Stimulated activated CD4-positive, alpha-beta T cell treated with anti-CD3 and anti-CD28 coated beads, Interleukin-15, amount 100 ng/mL, for 48 hours (primary cell): ENCODE measurements at places on chromosomes 7 and 10.

DNA sequence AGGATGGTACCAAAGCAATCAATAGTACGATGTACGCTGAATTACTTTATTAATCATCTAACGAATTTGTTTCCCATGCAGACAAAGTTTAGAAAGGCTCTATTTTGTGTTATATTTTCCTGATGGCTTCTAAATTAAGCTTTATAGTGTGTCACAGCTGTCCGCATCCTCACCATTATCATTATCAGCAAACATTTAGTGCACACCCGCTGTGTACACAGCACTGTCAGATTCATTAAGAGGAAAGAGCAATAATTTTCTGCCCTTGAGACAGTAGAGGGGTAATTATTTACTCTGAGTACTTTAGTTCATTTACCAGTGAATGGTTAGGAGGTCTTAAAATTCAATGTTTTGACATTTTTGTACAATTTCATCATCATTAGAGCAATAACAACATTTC is 233.3 kb upstream of the PTPRZ1 start:
- no peak for DNase-seq

DNA sequence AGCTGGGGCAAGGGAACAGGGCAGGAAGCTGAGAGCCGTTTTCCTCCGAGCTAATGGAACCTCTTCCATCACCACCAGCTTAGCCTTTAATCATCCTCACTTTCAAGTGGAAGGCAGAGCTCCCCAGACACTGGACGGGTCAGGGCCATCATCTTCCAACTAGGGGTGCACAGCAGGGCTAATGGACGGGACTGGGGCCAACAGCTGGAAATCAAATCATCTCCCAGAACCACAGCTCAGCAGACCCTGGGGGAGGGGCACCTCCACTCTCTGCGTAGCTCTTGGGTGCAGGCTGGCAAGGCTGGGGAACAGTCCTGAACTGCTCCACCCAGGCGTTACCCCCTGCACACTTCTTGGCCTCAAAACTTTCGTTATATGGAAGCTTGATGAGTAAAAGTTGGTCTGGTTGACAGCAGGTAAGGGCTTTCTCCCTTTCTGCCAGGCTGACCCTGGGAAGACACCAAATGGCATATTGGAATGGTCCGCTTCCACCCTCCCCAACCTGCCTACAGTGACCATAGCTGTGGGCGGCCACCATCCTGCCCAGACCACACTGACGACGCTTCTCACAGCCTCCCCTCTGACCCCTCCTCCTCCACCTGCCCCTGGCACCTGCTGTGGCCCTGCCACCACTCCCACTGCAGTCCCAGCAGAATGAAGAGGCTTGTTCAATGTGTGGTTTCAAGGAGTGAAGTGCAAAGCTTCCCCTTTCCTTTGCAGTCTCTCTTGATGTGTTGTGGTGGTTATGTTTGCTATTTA is 51.7 kb upstream of the RET start:
- DNase-seq = no peak

- no peak for DNase-seq
Observed at GRCh38 chr7:131071786-131072504, 255.7 kb upstream of the MKLN1 start.

DNA sequence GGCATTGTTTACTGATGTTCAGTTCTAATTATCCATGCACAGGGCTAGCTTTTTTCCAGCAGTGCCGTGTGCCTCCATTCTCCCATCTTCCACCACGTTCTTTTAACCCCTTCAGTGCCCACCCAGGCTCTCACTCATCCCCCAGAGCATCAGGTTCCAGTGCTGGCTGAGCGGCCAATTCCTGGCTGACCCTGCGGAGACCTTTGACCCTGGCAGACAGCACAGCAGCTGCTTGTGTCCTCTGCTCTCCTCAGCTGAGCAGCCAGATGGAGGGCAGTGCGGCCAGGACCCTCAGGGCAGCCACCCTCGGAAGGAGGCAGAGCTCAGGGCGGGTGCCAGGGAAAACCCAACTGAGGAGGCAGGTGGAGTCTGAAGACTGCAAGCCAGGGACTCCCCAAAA is 48.4 kb downstream of the ZNF503 start:
- no peak for DNase-seq

DNA sequence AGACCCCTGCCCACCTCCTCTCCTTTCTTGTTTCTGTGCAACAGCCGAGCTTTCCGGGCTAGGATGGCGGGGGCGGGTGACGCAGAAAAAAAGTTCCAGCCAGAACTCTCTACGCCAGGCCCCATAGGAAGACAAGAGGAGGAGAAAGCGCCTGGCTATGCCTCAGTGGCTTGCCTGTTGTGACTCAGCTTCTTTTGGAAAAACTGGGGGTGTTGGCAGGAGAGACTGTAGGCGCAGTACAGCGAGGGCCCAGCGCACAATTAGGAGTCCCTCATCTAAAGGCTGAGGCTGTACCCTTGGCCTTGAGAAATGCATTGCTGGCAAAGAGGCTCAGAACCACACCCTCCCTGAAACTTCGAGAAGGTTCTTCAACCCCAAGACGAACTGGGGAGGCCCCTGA is 28.0 kb upstream of the KPNA7 start:
- no peak for DNase-seq

GRCh38 chr10:110415809-110416208 is 81.9 kb upstream of the DUSP5 start:
- no peak for DNase-seq

GRCh38 chr10:110067960-110068770 is 60.4 kb downstream of the ADD3 start:
- peak; percentile 27 for DNase-seq

DNA sequence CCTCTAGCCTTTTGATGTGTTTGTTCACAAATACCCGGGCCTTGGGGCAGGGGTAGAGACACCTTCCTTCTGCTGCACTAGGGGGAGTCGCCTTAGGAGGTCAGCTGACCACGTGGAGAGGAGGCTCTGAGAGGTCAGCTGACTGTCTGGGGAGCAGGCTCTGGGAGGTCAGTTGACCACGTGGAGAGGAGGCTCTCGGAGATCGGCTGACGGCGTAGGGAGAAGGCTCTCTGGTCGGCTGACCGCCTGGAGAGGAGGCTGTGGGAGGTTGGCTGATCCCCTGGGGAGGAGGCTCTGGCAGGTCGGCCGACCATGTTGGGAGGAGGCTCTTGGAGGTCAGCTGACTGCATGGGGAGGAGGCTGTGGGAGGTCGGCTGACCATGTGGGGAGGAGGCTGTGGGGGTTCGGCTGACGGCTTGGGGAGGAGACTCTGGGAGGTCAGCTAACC is 59.6 kb upstream of the LYZL1 start:
- no peak for DNase-seq

DNA sequence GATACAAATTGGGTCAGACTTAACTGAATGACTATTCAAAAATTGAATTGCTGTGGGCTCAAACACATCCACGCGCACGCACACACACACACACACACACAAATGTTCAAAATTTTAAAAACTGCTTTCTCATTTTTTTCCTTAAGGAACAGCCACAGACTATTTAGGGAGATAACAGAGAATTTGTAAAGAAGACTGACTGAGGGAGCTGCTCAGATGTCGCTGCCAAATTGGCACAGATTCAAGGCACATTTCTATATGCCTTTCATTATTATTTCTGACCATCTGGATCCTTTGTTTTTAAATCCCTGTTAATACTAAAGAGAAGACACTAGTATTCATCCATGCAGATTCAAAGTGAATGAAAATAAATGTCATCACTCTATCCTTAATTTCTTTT is 154.8 kb downstream of the DGKB start:
- no peak for DNase-seq

DNA sequence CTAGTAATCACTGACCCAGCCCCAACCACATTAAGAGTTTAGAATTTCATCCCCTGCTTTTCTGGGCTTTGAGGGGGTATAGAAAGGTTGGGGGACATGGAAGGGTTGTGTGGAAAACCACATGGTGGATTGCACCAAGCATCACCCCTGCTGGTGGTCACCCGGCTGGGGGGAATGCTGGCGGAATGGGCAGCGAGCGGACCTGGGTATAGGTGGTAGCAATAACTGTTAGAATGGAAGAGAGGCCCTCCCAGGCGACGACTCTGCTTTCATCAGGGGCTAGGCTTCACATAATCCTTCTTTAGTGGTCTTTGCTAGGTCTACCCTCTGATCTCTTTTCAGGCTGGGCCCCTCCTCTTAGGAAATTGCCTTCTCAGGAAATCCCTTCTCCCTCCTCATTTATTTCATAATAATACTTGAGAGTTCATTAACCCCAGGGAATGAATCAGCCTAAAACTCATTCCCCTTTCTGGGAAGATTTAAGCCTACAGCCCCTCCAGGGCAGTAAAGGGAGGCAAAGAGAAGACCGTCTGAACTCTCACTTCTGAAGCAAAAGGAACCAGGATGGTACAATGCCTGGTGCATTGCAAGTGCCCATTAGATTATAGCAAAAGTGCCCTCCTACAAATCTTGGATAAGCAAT is 90.7 kb upstream of the LEP start:
- no peak for DNase-seq

DNA sequence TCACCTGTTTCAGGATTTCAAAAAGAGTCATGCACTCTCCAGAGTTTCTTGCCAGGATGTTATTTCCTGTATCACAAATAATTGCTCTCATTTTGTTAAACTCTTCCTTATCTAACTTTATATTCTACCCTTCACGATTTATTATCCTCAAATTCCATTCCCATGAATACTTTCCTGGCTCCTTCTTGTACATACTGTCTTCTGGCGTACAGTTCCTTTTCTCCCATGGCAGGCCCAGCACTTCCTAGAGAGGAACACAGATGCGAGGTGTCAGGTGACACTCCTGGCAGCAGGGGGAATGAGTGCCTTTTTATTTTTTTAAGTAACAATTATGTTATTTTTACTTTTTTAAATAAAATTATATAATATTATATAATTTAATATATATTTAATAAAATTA is 411.9 kb downstream of the TFEC start:
- DNase-seq = no peak

GRCh38 chr7:148973256-148973655 is 55.0 kb downstream of the PDIA4 start:
- no peak for DNase-seq
